ENCODE measurements at places on chromosomes 7 and 10.
A peak's percentile ranks its signal among the peaks of the same experiment; 100 is the strongest.

- no peak for DNase-seq
These were observed 67.8 kb downstream of the EGFR start for GRCh38 chr7:55086413-55087201.

DNA sequence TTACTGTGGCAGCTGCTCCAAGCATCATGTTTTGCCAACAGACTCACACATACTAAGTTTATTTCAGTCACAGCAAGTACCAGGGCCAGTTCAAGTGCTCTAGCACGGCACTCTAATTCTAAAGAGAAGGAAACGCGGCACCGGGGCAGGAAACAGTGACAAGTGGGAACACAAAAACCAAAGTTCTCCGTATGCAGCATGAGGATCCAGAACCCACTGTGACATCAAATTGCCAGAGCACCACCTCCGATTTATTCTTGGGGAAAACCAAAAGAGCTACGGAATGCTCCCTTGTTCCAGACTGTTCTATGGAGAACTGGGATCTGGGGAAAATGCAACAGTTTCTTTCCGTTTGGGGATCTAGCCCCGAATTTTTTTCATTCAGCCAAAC lies 448 bp upstream of the PTER start:
- no peak for DNase-seq

- DNase-seq: no peak
These were observed 1016.4 kb upstream of the KCND2 start for GRCh38 chr7:119256446-119257131.

- no peak for DNase-seq
These were observed 11.2 kb downstream of the TUBGCP2 start for GRCh38 chr10:133297504-133297903.

DNA sequence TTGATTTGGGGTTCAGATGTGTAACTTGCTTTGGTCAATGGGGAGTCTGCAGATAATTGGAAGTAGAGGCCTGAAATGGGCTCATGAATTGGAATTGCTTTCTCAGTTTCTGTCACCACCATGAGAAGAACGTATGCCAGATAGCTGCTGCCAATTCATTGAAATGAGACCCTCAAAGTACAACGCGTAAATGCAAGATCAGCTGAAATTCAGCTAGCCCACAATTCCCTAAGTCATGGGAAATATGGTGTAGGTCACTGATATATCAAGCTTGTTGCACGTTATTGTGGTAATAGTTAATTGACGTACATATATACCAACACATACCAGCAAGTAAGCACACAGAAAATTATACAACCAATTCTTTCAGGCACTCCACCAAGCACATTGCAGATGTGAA lies 520.0 kb downstream of the NRG3 start:
- DNase-seq: no peak

GRCh38 chr7:74083928-74084721 lies 521 bp downstream of the LIMK1 start:
- DNase-seq: no peak

GRCh38 chr7:50220273-50220672 lies 84.2 kb upstream of the IKZF1 start:
- DNase-seq: no peak

GRCh38 chr7:95469848-95470247 lies 15.9 kb upstream of the ASB4 start:
- DNase-seq: no peak

- DNase-seq: peak; percentile 4
These were observed 4.1 kb downstream of the ACBD7 start for GRCh38 chr10:15084502-15084922.

DNA sequence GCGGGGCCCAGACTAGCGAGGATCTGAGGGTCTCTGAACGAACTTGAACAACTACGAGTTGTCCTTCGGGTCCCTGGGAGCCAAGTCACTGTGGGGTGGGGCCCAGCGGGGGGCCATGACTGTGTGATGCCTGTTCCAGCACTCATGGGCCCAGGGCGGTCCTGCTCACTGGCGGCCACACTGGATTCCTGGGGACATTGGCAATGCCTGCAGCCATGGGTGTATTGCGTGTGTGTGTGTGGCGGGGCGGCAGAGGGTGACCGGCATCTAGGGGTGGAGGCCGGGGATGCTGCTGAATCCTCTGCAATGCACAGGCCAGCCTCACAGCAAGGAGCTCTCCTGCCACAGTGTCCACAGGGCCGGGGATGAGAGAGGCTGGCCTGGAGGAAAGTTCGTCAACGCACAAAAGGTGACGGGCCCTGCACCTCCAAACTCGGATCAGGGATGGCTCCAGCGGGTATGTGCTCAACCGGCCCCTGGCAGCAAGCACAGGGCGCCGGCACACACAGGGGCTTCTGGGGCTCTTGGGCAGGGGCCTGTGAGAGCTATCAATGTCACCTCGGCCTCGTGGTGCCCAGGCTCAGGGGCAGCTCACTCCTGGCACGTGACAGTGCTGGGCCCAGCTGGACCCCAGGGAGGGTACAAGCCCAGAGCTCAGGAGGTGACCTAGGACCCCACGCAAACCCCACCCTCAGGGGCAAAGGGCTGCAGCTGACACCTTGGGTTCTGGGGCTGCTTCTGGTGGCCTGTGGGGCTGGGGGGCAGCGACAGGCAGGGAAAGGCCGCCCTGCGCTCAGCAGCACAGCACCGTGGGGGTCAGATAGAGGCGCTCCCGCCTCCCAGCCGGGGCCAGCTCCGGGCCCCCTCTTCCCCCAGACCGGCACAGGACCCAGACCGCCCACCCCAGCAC lies 27.9 kb downstream of the PAPOLB start:
- no peak for DNase-seq

DNA sequence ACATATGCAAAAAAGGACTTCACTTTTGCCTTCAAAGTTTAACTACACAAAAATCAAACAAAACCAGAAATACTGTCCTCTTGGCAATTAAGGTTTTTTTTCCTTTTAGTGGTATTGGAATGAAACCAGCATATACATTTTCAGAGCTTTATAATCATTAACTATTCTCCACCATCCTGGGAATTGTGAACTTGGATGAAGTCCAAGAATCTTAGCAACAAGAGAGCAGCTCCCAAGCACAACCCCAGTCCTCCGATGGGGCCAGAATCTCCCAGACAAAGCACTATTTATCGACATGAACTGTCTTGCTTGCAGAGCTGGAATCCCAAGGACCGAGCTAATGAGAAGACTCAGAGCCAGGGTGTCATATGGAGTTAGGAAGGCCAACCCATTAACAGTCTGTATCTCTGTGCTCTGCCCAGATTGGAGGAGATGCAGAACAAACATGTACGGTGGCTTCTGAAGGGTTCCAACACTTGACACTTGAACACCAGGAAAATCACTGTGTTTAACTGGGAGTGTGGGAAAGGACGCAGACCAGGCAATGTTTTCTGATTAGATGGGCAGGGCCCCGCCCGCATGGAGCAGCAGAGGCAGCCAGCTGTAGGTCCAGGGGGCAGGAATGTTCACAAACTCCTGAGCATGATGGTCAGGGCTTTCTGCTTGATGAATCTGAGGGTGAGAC lies 35.5 kb downstream of the PPP1R3C start:
- DNase-seq: no peak

GRCh38 chr10:7470371-7470770 lies 59.5 kb upstream of the SFMBT2 start:
- no peak for DNase-seq

- DNase-seq: no peak
These were observed 12.2 kb downstream of the TAS2R16 start for GRCh38 chr7:122983261-122983660.

DNA sequence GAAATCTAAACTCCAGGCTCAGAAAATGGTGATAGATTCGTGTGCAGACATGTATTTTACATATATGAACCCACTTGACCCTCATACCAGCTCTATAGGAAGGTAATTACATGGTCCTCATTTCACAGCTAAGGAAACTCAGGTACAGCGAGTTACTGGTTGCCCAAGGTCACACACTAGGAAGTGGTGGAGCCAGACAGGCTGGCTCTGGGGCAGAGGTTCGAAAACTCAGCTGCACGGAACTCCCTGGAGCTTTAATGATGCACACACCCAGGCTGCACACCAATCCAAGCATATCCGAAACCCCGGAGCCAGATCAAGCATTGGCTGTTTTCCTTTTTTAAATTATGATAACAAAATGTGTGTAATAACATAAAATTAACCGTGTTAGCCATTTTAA lies 172.4 kb downstream of the COBL start:
- DNase-seq: no peak

- no peak for DNase-seq
These were observed 37.3 kb downstream of the SH3PXD2A start for GRCh38 chr10:103818105-103818504.

DNA sequence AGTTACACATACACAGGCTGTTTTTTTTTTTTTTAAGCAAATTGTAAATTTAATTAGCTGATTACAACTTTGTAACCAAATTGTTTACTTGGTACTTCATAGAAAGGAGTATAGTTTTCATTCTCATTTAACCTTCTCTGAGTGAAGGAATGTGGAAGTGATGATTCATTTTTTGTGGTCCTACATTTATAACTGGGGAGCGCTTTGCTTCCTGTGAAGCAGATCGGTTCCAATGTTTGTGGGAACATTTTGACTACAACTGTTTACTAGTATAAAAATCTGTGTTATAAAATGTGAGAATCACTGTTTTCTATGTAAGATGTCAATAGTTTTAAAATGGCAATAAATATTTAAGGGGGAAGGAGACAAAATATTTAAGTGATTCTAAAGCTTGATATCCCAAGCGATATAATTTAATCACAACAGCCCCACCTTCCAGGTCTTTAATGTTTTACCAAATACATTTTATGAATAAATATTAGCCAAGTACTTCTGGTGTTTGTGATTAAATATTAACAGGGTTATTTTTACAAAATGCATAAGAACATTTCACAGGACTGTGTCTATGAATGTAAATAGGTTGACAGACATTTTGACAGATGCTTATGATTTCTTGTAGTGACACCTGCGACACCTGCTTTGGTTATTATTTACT lies 57.1 kb downstream of the NXPH1 start:
- no peak for DNase-seq

DNA sequence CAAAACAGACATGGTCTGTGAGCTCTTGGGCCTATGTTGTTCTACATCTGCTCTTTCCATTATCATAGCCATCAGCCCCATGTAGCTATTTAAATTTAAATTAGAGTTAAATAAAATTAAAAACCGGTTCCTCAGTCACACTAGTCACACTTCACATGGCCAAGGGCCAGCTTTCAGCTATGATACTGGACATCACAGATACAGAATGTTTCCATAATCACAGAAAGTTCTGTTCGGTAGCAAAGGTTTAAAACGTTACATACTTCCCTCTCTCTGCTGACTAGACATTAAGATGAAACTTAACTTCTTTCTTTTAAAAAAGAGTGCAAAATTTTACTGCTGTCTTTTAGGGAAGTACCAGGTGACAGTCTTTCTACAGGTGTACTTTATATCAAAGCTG lies 43.0 kb downstream of the SRPK2 start:
- no peak for DNase-seq

- no peak for DNase-seq
These were observed 28.9 kb downstream of the CNNM1 start for GRCh38 chr10:99358101-99358500.

DNA sequence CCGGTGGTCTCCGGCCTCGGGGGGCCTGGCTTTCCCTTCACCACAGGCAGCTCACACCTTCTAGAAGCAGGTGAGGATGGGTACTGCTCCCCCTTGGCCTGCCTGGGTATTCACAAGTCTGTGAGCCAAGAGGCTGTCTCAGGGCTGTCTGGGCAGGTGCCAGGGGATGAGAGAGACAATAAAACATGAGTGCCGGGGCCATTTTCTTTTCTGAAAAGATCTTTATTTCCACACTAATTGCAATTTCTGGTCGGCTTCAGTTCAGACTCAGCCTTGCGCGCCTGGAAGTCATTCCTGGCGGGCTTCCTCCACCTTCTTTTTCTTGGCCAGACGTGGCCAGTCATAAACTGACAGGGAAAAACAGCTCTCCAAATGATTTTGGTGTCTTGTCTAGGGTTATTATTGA lies 171.2 kb downstream of the ARHGAP12 start:
- no peak for DNase-seq

DNA sequence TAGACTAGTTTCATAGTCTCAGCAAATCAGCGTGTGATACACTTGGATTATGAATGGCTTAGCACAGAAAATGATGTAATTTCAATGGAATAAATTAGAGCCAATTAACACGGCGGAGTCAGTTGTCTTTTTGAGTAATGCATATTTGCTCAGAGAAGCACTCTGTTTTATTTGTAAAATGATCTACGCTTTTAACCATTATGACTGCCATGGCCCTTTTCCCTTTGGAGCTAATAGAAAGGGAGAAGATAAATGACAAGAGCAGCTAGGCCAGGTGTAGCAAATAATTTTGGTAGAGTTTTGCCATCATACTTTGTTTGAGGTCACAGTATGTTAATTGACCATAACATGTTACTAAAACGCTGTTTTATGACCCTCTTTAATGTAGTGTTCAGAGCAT lies 86.8 kb downstream of the GPR158 start:
- DNase-seq: no peak

DNA sequence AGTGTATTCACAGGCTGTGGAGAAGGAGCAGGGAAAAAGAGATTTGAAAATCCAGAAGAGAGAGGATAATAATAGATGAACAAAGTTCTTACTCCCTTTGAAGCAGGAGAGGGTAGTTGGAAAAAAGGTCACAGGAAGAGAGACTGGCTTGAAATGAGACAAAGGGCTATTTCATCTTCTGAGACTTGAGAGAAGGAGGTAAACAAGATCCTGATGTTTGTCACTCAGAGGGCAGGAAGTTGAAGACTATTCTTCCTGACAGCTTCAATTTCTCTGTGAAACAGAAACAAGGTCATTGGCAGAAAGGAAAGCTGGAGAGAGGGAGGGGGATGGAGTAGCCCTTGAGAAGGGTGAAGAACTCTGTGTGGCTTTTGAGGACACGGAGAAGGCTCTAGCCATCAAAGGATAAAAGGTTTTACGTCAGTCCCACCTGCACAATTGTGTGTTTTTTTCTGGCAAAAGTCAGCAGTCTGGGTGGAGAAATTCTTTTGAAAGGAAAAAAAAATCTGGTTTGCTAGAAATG lies 216.1 kb upstream of the STEAP4 start:
- no peak for DNase-seq

GRCh38 chr7:505171-505570 lies 14.5 kb downstream of the PDGFA start:
- DNase-seq: no peak

DNA sequence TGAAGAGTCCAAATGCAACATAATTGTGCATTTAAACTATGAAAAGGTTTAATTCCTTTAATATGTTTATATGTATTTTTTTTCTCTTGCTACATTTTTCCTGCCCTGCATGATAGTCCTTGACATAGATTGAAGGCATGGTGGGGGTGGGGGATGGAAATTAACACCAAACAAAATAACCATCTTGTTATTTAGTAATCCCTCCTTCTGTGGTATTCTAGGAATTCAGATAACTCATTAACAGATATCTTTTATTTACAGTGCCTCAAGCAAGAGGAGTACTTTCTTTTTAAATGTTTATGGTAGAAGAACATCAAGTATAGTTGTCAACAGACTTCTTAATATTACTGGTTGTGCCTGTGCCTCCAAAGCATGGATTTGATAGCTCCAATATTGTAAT lies 337.6 kb upstream of the SEMA3A start:
- DNase-seq: no peak

GRCh38 chr10:125559210-125559609 lies 123.8 kb downstream of the TEX36 start:
- DNase-seq: no peak

Data from CD4-positive, alpha-beta T cell treated with Interferon alpha-2 for 1 hour (primary cell).